Naive thymus-derived CD8-positive, alpha-beta T cell (primary cell): ENCODE measurements at places on chromosomes 13 and 19. TPM values are rescaled to one million over a fixed set of nuclear protein-coding genes. Genes with fewer than 3 reads are reported as not detected.

- DNase-seq: no peak
Measured at GRCh38 chr13:77620138-77620537, 77.3 kb upstream of the SLAIN1 start.

Gene ZSCAN4
- polyA plus RNA-seq: not detected

DNA sequence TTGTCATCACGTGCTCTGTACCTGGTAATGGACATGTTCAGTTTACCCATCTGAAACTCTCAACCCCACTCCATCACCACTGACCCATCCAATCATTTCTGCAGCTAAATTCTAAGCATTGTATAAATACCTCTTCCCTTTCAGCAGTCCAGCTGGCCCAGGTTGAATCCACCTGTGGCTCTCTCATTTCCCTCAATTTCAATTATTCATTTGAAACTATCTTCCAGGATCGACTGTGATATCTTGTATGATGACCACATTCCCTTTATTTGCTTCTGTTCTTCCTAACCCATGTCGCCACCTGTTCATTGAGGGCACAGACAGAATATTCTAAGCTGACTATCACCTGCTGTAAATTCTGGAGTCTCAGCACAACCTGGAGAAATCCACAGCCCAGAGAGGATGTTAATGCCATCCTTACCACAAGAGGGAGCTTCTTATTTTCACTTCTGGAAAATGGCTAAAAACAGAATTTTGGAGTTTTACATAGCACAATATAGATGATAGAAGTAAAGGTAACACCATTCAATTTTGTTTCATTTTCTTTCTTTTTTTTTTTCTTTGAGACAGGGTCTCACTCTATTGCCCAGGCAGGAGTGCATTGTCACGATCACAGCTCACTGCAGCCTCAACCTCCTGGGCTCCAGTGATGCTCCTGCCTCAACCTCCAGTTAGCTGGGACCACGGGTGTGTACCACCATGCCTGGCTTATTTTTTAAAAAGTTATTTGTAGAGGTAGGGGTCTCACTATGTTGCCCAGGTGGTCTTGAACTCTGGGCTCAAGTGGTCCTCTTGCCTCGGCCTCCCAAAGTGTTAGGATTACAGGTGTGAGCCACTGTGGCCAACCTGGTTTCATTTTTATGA is 38.6 kb downstream of the ZNF823 start:
- no peak for DNase-seq

Gene B3GNT8
- polyA plus RNA-seq: 1.1 TPM

Gene LENG9
- 0.36 TPM for polyA plus RNA-seq

GRCh38 chr19:3360421-3361383 is 5.7 kb upstream of the NFIC start:
- peak; percentile 78 for DNase-seq

DNA sequence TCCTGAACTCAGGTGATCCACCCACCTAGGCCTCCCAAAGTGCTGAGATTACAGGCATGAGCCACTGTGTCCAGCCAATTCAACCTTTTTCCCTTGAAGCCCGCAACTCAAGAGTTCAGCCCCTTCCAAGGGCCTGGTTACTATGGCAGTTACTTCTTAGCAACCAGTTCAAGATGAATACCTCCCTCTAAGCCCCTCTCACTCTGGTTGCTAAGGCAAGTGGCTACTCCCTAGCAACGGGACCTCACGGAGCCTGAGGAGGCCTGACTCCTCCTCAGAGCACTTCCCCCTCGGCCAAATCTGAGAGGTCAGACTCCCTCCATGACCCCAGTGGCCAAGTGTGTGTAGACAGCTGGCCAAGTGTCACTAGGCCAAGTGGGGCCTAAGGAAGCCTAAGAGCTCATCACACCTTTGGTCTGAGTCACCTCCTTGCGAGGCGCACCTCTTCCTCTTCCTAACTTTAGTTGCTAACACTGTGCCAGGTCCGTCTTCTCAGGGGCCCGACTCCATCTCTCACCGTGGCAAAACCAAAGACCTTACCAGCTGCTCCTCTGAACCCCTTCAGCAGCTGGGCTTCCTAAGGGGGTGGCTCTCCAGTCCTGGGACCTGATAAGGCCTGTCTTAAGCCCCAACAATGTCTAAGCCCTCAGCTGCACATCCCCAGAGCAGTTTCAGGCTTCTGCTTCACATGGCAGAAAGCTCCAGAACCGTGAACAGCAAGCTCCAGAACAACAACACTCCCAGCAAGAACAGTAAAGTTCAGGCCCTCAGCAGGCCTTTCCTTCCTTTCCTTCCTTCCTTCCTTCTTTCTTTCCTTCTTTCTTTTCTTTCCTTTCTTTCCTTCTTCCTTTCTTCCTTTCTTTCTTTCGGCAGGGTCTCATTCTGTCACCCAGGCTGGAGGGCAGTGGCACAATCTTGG is 9.6 kb downstream of the CD37 start:
- DNase-seq: no peak

DNA sequence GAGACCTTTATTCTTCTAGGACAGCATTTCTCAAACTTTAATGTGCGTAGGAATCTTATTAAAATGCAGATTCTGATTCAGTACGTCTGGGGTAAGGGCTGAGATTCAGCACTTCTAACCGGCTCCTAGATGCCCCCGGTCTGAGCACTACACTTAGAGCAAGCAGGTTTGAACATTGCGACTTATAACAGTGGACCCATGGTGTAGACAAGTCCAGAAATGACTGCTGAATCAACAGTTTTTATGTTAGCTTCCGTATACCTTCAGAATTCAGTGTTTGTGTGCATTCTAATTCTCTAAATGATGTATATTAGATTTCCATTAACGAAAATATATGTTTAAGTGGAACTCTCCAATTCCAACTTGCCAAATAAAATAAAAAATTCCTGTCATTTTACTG is 17.5 kb upstream of the CPB2 start:
- no peak for DNase-seq

- no peak for DNase-seq
Measured at GRCh38 chr13:27659145-27659865, 37.6 kb downstream of the POLR1D start.

DNA sequence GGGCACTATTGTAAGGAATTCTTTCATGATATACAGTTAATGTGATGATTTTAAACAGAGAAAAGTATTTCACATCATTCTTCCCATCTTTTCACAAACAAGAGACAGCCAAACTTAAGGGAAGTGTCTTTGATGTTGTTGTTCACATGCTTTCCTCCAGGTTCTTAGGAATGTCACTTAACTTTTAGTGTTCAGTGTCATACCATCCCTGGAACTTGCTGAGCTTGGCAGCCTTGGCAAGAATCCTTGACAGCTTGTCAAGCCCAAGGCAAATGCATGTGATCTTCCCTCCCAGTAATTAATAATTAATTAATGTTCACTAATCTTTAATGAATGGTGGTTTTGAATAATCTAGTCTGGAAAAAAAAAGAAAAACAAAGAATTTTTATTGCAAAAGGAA is 727.9 kb upstream of the PRR20A start:
- no peak for DNase-seq

Gene ZNF99
- not detected for polyA plus RNA-seq

DNA sequence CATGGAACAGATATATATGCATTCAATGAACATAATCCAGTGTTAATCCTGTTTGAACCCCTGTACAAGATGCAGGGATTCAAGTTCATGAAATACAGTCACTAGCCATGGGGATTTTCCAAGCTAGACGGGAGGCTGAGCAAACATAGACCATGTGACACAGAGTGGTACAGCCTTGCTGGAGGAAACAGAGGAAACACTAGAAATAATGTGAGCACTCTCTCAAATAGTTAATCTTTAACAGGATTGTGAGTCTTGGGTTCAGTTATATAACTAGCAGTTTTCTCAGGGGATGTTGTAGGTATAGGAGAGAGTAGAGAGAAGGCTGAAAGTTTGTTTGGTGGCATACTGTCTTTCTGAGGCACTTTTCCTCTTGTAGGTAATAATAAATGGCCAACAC is 13.9 kb upstream of the LGALS16 start:
- DNase-seq: no peak

- DNase-seq: no peak
Measured at GRCh38 chr13:28459911-28460310, 35.0 kb downstream of the FLT1 start.

Gene DAND5
- not detected for polyA plus RNA-seq

Gene ZNF813
- polyA plus RNA-seq: 4.8 TPM

DNA sequence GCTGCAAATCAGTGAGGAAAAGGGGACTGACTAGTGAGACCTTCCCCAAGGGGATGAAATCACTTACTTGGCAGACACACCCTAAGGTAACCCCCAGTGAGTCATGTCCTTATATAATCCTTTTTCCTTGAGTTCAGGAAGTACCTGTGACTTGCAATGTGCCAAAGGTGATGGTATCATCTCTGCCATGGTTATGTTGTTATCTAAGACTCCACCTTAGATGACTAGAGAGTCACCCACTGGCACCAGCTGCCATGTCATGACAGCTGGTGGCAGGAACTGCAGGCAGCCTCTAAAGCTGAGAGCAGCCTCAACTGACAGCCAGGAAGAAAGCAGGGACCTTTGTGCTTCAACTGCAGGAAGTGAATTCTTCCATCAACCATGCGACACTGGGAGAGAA is 12.5 kb downstream of the PBX4 start:
- DNase-seq: no peak

DNA sequence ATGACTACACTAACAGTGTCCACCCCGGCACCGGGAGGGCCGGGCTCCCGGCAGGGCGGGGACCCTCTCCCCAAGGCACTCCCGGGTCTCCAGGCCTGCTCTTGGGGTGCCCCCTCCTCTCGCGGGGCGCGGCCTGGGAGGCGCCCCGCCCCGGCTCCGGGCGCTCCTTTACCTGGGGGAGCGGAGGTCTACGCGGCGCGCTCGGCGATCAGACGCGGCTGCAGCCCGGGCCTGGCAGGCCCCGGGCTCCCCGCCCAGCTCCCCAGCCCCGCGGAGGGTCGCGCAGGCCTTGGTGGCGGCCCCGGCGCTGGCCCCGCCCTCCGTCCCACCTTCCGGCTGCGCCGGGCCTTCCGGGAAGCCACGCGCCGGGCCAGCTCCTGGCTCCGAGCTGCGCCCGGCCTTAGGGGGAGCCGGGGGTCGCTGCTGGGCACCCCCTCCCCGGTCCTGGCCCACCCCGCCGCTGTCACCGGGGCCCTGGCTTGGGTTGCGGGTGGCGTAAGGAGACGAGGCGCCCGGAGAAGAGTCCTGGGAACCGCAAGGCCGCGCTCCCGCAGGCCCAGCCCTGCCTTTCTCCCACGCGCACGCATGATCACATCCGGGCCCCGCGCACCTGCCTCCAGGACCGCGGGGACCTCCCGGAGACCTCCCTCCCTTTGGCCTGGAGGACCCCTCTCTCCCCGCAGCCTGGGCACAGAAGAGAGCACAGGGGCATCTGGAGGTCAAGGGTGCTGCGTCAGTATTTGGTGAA is at the start of gene C19orf12:
Gene C19orf12, minus strand, starts transcription at position 309 of the 748 bp plus-strand sequence. CDS start 6,848 bp downstream, outside the sequence.
- DNase-seq: peak; percentile 37
